ENCODE measurements at places on chromosomes 2 and 18. TPM values are rescaled to one million over a fixed set of nuclear protein-coding genes. Genes with fewer than 3 reads are reported as not detected.

DNA sequence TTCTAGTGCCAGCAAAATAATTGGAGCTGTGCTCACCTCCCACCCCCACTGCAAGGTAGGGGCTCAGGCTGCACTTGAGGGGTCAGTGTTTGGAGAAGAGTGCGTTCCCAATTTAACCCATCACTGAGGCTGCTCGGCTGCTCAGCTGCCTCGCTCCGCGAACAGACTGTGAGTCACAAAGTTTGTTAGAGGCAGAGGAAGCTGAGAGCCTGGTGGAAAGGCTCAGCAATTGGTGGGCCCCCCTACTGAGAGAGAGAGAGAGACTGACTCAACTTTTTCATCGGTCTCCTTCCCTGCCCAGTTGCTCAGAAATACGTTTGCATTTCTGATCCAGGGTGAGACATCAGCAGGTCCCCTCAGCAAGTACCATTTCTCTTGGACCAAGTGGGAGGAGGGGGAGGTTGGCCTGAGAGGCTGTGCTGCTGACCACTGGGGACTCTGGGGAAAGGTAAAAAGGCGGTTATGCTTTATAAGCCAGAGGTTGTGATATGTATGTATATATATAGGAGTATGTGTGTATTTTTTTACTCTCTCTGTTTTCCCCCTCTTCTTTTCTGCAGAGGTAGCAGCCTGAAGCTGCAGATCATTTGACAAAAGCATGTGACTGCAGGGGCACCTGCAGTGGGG is 1.5 kb downstream of the EFR3B start:
- H3K4me1 ChIP-seq, result peaks cover 26% of the 10 kb centered on the region
- H3K27ac ChIP-seq, result no peak overlapping the region
- H3K27me3 ChIP-seq, result peaks cover 29% of the 10 kb centered on the region
- no peak for DNase-seq
- H3K4me3 ChIP-seq, result peak overlapping the region; percentile 68
- H3K36me3 ChIP-seq, result no peaks in the 10 kb centered on the region

DNA sequence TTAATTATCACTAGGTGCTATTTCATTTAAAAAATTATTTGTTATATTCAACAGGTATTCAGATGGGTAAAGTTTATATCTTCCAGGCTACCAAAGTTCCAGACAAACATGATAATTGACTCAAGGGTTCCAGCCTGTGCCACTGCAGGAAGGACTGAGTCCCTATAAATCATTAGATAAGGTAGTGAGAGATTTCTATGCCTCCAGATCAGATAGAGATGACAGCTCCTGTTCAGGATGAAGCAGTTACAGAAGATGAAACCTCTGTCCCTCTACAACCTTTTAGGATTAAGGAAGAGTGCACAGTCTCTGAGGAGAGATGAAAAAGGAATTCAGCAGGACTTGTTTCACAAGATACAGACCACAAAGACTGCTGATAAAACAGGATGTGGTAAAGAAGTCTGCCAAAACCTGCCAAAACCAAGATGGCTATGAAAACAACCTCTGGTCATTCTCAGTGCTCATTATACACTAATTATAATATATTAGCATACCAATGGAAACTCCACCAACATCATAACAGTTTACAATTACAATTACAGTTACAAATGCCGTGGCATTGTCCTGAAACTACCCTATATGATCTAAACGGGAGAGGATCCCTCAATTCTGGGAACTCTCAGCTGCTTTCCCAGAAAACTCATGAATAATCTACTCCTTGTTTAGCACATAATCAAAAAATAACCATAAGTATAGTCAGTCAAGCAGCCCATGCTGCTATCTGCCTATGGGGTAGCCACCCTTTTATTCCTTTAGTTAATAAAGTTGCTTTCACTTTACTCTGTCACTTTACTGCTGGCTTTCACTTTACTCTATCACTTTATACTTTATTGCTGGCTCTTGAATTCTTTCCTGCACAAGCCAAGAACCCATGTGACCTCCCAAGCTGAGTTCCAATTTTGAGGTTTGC is 288.5 kb downstream of the PDE11A start:
- H3K27me3 ChIP-seq, result no peaks in the 10 kb centered on the region
- H3K27ac ChIP-seq, result no peak overlapping the region
- no peak overlapping the region for H3K4me3 ChIP-seq
- no peaks in the 10 kb centered on the region for H3K36me3 ChIP-seq
- no peak for DNase-seq

Gene SERPINB11
- total RNA-seq, result not detected

GRCh38 chr2:201233812-201234662 is 26.3 kb upstream of the CASP8 start:
- no peaks in the 10 kb centered on the region for H3K27me3 ChIP-seq
- H3K27ac ChIP-seq, result peak overlapping the region; percentile 74
- H3K36me3 ChIP-seq, result peaks cover 9% of the 10 kb centered on the region
- H3K4me1 ChIP-seq, result peaks cover 22% of the 10 kb centered on the region

Gene GPR45
- total RNA-seq, result 0.30 TPM

Gene SKOR2
- total RNA-seq, result not detected

GRCh38 chr2:111094691-111095090 is 26.0 kb upstream of the BCL2L11 start:
- no peak overlapping the region for H3K4me3 ChIP-seq
- H3K4me1 ChIP-seq, result no peaks in the 10 kb centered on the region
- no peak overlapping the region for H3K27ac ChIP-seq
- no peaks in the 10 kb centered on the region for H3K36me3 ChIP-seq
- no peaks in the 10 kb centered on the region for H3K27me3 ChIP-seq

- H3K36me3 ChIP-seq, result no peaks in the 10 kb centered on the region
- no peak overlapping the region for H3K27ac ChIP-seq
- no peak for DNase-seq
- H3K4me3 ChIP-seq, result no peak overlapping the region
- no peaks in the 10 kb centered on the region for H3K27me3 ChIP-seq
These were observed 69.6 kb downstream of the ZNF516 start for GRCh38 chr18:76425146-76426131.

DNA sequence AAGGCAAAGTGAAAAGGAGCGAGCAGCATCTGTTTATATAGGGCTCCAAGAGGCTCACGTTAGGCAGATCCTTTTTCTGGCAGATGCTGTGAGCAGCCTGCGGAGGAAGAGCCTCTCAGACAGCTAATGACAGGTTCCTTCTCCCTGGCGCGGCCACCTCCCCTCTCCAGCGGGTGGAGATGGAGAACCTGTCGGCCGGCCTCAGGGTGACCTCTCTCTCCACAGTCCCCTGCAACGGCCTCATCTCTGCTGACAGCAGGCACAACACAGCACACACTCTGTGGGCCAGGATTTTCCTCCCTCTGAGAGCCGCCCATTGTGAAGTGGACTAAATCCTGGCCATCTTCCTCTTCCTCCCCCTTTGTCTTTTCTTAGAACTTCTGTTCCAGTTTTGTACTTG is 119.8 kb downstream of the PRKCE start:
- no peak for DNase-seq
- H3K36me3 ChIP-seq, result no peaks in the 10 kb centered on the region
- no peak overlapping the region for H3K27ac ChIP-seq
- H3K4me1 ChIP-seq, result peaks cover 10% of the 10 kb centered on the region

Gene SRD5A2
- not detected for total RNA-seq

Gene CAVIN2
- 0.27 TPM for total RNA-seq

Gene MOGAT1
- total RNA-seq, result 0.22 TPM

GRCh38 chr18:5237723-5238370 is 40.8 kb upstream of the AKAIN1 start:
- no peaks in the 10 kb centered on the region for H3K27me3 ChIP-seq
- no peaks in the 10 kb centered on the region for H3K4me1 ChIP-seq
- H3K36me3 ChIP-seq, result no peaks in the 10 kb centered on the region
- no peak overlapping the region for H3K27ac ChIP-seq
